ENCODE measurements at places on chromosomes 4 and X.

DNA sequence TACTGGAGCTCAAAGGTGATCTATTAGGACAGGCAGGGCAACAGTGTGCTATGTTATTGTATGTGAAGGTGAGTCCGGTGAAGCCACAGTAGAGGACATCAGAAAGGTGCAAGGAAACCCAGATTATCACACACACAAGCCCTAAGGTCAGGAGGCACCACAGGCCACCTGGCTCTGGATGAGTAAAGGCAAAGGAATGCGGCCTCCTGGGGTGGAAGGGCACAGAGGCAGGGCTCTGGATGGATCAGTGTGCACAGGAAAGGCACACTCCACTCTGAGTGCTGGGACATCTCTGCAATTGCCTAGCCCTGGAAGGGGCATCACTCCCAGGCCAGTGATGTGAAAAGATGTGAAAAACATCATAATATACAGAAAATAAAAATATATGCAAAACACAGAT is 683.5 kb downstream of the TRIML1 start:
- no peak for DNase-seq

GRCh38 chrX:108090491-108091263 is 665 bp downstream of the PSMD10 start:
- peak; percentile 9 for DNase-seq

GRCh38 chrX:85907316-85907715 is 140.0 kb downstream of the CHM start:
- no peak for DNase-seq

DNA sequence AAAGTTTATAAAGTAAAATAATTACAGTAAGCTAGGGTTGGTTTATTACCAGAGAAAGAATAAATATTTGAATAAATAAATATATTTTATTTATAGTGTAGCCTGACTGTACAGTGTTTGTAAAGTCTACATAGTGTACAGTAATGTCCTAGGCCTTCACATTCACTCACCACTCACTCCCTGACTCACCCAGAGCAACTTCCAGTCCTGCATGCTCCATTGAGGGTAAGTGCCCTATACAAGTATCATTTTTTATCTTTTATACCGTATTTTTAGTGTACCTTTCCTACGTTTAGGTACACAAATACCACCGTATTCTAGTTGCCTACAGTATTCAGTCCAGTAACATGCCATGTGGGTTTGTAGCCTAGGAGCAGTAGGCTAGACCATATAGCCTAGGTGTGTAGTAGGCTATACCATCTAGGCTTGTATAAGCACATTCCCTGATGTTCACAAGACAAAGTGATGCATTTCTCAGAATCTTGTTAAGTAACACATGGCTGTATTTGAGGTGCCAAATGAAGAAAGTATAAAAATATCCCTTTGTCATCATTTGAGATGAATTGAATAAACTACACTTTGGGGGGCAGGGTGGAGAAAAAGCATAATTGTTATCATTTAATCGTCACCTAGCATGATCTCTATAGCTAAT is 14.7 kb upstream of the KLHL8 start:
- no peak for DNase-seq

DNA sequence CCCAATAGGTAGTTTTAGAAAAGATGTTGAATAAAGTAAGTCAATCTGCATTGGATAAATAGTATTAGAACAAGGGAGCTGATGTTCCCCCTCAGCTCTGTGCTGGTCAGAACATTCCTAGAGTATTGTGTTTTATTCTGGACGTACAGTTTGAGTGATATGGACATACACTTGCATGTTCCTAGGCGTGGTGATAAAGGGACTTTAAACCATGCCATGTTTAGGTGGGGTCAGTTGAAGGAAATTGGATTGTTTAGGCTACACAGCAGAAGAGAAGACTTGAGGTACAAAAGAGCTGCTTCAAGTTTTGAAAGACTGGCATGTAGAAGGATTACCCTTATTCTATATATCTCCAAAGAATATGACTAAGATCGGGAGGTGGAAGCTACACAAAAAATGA is 21.6 kb downstream of the GK start:
- no peak for DNase-seq

- no peak for DNase-seq
Measured at GRCh38 chr4:39291686-39292085, 74.5 kb downstream of the RFC1 start.

GRCh38 chr4:182143086-182143821 is 99.9 kb upstream of the TENM3 start:
- peak; percentile 34 for DNase-seq

- no peak for DNase-seq
Measured at GRCh38 chrX:19096586-19096985, 25.7 kb downstream of the ADGRG2 start.

- DNase-seq = no peak
Measured at GRCh38 chr4:30005995-30006394, 714.2 kb upstream of the PCDH7 start.

Data from AG08395 (cell line).